ENCODE measurements at places on chromosomes 16 and 17. TPM values are rescaled to one million over a fixed set of nuclear protein-coding genes. Genes with fewer than 3 reads are reported as not detected.

Gene GRB7
- 0.04 TPM for polyA plus RNA-seq

Gene RNF166
- 34.0 TPM for polyA plus RNA-seq

Gene SLC16A13
- 16.8 TPM for polyA plus RNA-seq

GRCh38 chr17:31388770-31389656 lies 2.5 kb upstream of the RAB11FIP4 start:
- H3K27me3 ChIP-seq = peaks cover 17% of the 10 kb centered on the region
- no peaks in the 10 kb centered on the region for H3K4me1 ChIP-seq
- no peak overlapping the region for H3K27ac ChIP-seq
- peak; percentile 32 for DNase-seq
- no peaks in the 10 kb centered on the region for H3K36me3 ChIP-seq

- H3K4me3 ChIP-seq = no peak overlapping the region
- H3K27ac ChIP-seq = peak overlapping the region; percentile 96
- H3K27me3 ChIP-seq = no peaks in the 10 kb centered on the region
- H3K36me3 ChIP-seq = peaks cover 8% of the 10 kb centered on the region
These were observed 4.9 kb downstream of the GIT1 start for GRCh38 chr17:29584452-29585079.

- H3K27me3 ChIP-seq = no peaks in the 10 kb centered on the region
- DNase-seq = no peak
- H3K4me3 ChIP-seq = no peak overlapping the region
- H3K27ac ChIP-seq = no peak overlapping the region
- H3K36me3 ChIP-seq = peaks cover 12% of the 10 kb centered on the region
These were observed 6.5 kb upstream of the NPIPB7 start for GRCh38 chr16:28478506-28479180.

GRCh38 chr16:65178151-65178550 lies 56.3 kb upstream of the CDH11 start:
- no peaks in the 10 kb centered on the region for H3K36me3 ChIP-seq
- no peak overlapping the region for H3K4me3 ChIP-seq
- no peaks in the 10 kb centered on the region for H3K27me3 ChIP-seq
- no peak overlapping the region for H3K27ac ChIP-seq

DNA sequence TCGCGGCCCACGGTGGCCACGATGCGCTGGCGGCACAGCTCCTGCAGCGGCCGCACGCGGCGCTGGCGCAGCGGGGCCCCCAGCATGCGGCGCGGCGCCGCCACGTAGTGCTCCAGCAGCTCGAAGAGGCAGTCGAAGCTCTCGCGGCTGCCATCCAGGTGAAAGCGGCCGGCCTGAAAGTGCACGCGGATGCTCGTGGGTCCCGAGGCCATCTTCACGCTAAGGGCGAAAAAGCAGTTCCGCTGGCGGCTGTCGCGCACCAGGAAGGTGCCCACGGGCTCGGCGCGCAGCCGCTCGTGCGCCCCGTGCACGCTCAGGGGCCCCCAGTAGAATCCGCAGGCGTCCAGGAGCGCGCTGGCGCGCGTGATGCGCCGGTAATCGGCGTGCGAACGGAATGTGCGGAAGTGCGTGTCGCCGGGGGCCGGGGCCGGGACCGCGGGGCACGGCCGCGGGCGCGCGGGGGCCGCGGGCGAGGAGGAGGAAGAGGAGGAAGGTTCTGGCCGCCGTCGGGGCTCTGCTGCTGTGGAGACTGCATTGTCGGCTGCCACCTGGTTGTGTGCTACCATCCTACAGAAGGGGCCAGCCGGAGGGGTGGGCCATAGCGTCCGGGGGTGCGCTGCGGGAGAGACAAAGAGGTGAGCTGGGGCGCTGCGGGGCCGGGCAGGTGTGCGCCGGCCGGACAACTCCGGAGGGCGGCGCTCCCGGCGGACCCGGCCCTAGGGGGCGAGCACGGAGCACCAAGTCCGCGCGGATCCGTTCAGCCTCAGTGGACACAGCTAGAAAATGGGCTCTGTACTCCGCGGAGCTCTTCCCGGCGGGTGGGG lies 879 bp downstream of the SOCS1 start:
- peaks cover 10% of the 10 kb centered on the region for H3K4me1 ChIP-seq
- H3K27ac ChIP-seq = no peak overlapping the region
- peak; percentile 52 for DNase-seq

DNA sequence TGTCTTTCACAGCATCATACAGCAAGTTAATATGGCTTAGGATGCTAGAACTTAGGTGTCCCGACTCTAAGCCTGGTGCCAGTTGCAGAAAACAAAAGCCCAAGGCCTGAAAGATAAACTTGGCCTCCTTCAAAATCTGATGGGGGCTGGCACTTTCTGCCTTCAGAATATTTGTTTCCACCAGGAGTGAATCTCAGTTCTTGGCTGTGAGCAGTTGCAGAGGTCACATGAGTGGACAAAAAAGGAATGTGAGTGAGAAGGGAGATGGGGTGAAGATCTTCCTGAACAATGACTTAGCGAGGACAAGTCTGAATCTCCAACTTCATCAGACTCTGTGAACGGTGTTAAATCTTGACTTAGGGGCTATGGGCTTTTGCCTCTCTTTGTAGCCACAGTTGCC lies 46.6 kb downstream of the HOXB1 start:
- H3K4me1 ChIP-seq = peaks cover 2% of the 10 kb centered on the region
- no peak overlapping the region for H3K27ac ChIP-seq
- H3K27me3 ChIP-seq = peaks cover 22% of the 10 kb centered on the region
- no peaks in the 10 kb centered on the region for H3K36me3 ChIP-seq
- no peak overlapping the region for H3K4me3 ChIP-seq
